ENCODE measurements at places on chromosomes 11 and 22.

GRCh38 chr11:297051-297585 is 2.2 kb downstream of the IFITM5 start:
- no peak for DNase-seq

- no peak for DNase-seq
These were observed 14.0 kb downstream of the RAB36 start for GRCh38 chr22:23159291-23159630.

DNA sequence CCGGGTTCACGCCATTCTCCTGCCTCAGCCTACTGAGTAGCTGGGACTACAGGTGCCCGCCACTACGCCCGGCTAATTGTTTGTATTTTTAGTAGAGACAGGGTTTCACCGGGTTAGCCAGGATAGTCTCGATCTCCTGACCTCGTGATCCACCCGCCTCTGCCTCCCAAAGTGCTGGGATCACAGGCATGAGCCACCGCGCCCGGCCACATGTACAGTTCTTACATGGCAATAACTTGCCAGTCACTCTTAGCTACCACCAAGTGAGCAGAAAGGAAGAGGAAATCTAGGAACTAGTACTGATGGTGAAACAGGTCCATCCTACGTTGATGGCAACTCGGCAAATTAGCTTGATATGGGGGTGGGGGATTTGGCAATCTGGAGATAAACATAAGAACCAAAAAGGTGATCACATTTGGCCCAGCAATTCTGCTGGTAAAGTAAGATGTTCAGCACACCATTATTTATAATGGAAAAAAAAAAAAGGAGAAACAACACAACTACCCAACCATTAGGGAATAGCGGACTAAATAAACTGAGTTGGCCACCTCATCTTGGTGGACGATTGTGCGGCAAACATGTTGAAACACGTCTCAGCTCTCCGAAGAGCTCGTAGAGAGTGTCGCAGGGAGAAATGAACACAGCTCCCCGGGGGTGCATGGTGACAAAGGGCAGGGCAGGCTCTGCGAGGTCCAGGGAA is 5.3 kb downstream of the NLRP6 start:
- DNase-seq: no peak

DNA sequence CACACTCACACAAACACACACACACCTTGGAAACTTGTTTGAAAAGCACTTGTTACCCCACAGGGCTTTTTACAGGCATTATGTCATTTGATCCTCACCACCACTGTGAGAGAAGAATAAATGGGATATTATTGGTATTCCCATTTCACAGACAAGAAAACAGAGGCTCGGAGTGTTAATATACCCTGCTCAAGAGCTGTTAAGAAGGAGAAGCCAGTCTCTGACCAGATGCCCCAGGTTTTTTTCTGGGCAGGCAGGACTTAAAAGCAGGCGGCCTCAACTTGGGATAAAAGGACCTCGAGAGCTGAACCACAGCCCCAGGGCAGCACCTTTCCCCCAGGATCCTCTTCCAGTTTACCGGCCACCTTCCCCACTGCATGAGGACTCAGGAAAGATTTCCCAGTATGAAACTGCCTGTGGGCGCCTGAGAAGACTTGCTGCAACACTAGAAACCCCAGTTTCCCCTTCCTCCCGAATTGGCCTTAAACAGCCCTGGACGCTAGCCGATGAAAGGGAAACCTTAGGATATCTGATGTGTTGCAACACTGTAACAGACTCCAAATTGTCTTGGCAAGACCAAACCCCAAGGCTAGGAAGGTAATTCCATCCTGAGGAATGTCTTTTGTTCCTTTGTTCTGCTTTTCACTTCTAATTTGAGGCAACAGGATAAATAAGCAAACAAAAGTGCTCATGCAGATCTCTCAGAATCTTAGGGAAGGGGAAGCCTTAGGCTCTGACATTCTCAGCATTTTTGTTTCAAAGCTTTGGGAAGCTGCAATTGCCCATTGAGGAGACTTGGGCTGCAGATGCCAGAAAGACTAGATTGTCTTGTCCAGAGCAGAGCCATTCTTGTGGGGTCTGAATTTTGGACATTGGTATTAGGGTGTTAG is 173.5 kb downstream of the TRIM29 start:
- no peak for DNase-seq

- DNase-seq: no peak
These were observed 76.3 kb upstream of the CNTN5 start for GRCh38 chr11:98944461-98944860.

DNA sequence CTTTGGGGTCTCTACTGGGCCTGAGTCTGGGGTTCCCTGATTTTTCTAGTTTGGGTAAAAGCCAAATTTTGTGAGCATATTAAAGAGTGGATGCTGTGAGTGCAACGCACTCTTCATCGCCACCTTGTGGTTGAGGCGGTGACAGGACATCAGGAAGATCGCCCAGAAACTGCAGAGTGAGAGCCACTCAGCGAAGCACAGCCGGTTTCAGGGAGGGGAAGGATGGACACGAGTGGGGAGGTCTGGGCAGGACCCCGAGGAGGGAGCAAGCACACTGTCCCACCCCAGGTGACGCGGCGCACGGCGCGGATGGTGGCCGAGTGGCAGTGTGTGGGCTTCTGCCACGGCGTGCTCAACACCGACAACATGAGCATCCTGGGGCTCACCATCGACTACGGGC is 9.1 kb downstream of the SELENOO start:
- DNase-seq: peak; percentile 72

- no peak for DNase-seq
These were observed 69.9 kb downstream of the PTPRJ start for GRCh38 chr11:48050304-48050703.

- peak; percentile 63 for DNase-seq
These were observed 4.7 kb upstream of the NEAT1 start for GRCh38 chr11:65417702-65418430.

DNA sequence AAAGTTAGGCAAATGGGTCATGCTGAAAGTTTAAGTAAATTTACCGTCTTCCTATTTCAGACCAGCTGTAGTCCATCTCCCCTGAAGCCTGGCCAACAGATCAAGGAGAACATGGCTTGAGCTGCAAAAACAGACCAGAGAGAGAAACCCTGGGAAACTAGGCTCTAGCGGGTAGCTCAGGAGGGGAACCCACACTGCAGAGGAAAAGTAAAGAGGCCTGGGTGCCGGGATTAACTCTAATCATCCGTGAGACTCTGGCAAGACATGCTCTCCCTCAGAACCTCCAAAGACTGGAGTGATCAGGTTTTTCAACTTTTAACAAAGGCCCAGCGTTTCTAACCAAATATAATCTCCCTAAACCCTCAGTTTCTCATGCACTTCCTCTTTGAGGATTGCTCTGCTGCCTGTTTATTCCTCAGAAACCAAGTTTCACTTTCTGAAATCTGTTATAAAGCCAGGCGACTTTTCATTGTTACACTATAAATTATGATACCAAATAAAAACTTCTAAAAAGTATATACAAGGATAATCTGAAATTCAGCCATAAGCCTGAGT is 67.5 kb downstream of the GAB2 start:
- DNase-seq: peak; percentile 35

DNA sequence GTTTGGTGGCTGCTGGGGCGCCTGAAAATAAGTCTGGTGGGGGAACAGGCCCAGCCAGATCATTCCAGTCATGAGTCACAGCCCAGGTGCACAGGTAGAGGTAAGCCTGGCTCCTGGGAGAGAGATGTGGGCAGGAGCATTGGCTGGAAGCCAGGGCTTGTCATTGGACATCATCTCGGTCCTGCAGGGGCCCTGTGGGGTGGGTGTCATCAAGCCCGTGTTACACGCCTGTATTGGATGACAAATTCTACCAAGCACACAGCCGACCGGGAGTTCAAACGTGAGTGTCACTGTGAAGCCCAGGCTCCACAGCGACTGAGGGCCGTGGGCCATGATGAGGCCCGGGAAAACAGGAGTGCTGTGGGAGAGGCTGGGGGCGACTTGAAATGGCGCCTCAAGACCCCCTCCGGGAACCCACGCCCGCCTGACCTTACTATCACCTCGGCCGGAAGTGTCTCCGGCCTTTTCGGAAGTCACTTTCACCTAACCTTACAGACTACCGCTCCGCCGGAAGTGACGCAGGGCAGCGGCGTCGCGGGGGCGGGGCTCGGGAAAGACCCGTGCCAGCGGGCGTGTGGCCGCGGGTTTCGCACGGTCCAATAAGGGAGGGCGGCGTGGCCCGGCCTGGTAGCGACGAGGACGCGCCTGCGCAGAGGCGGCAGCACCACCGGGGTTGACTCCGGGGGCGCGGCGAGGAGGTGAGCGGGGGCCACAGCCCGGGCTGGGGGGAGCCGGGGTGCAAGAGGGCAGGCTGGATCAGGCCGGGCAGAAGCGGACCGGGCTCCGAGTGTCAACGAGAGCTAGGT is at the start of gene FKBP2:
Gene FKBP2, plus strand, starts transcription at position 661 of the 806 bp plus-strand sequence. CDS start 1,293 bp downstream, outside the sequence.
- peak; percentile 97 for DNase-seq

- DNase-seq: peak; percentile 65
These were observed 29.5 kb downstream of the C2CD3 start for GRCh38 chr11:74141241-74141695.

GRCh38 chr11:123143921-123144320 is 51.1 kb downstream of the CLMP start:
- no peak for DNase-seq

- DNase-seq: no peak
These were observed 19.8 kb upstream of the PANX3 start for GRCh38 chr11:124591430-124591829.

DNA sequence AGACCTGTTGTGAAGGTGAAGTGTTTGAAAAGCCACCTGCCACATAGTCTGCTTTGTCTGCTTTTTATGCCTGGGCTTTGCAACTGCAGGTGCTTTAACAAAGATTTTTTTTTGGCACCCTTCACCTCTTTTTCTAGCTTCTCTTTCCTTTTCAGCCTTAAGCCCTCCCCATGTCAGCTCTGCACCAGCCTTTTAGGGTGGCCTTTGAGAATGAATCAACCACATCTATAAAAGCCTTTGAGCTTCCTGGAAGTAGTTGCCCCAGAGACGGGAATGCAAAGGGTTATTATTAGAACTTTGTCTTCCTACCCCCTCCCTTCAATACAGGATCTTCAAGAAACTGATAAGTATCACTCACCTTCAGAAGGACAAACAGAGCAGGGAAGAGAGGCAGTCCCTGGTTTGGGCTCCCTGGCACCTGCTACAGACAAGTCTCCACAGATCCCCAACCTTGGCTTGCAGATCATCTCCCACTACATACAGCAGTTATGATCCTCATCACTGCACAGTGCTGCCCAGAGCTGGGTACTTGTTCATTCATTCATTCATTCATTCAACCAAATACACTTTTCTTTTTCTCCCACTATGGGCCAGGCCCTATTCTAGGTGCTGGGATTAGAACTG is 8.0 kb downstream of the PVALB start:
- no peak for DNase-seq

DNA sequence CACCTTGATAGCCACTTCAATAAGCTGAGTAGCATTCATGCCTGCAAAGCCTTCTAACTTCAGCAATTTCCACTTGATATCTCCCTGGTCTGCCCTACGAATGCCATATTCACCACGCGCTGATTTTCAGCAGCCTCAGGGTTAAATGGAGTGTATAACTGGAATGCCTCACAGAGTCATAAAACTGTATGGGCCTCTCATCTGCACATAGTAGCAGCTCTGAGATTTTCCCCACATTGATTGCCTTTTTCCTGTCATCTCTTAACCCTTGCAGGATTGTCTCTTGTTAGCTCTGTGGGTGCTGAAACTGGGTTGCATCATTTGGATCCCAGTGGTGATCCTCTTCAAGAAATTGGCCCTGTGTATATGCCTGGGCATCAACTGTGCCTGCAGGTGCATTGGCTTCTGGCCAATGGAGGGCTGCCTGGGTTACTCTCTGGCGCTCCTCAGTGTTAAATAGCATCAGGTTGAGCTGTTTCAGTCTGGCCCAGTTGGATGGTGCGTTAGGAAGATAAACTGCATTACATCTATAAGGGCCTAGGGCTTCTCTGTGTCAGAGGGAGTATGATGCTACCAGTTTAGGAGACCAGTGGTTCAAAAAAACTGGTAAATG is 17.4 kb upstream of the GLYATL1 start:
- DNase-seq: no peak

GRCh38 chr11:100066399-100066798 is 620.7 kb upstream of the ARHGAP42 start:
- DNase-seq: no peak

DNA sequence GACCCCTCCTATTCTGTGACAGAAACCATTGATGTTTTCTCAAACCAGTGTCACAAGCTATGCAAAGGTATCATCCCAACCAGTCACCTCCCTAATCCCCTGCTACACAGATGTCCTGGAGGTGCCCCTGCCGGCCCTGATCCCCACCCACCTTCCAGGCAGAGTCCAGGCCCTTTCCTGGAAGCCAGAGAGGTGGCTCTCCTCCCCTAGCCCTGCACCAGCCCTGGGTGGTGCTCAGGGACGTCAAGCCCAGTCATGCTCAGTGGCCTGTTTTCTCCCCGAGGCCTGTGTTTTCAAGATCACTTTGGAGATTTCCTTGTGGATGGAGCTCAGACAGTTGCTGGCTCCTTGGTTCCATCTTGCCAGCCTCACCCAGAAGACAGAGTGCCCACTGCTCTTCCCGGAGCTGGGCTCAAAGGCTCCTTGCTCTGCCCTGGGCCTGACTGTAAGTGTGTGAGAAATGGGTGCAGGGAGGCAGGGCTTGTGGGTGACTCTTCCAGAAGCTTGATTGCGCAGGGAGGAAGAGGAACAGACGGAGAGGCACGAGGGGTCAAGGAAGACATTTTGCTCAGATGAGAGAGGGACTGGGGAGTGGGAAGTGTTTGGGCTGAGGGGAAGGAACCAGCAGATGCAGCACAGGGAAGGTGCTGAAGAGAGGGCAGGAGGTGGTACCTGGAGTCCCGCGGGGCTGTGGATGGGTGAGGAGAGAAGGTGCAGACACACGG is 11.3 kb downstream of the P2RY6 start:
- no peak for DNase-seq

- DNase-seq: no peak
These were observed 538.4 kb downstream of the FAM181B start for GRCh38 chr11:82195283-82195682.

DNA sequence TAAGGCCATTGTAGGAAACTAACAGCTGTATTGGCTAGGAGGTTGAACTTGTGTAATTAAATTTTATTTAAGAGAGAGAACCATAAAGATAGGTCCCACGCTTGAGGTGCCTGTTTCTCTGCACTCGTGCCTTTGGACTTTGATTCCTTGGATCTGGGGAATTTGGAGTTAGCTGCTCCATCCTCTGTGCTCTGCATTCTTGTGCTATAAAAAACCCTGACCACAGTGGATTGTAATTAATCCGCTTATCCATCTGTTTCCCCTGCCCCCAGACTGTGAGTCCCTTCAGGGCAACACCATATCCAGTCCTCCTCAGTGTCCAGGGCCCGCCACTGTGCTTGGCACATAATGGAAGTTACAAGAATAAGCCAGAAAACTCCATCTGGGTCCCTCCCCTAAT is 169.8 kb downstream of the SPON1 start:
- peak; percentile 38 for DNase-seq

GRCh38 chr11:68325907-68326220 is 13.5 kb downstream of the LRP5 start:
- no peak for DNase-seq

All from EH (cell line).